H4 (cell line): ENCODE measurements at places on chromosomes 13 and 19. TPM values are rescaled to one million over a fixed set of nuclear protein-coding genes. Genes with fewer than 3 reads are reported as not detected.

- DNase-seq, result no peak
Measured at GRCh38 chr19:18086590-18087138, at the start of gene IL12RB1. TSS of gene IL12RB1 (minus strand) at chr19:18086934. CDS start at chr19:18086823, 111 bp downstream.

- DNase-seq, result peak; percentile 43
Measured at GRCh38 chr19:3162418-3163229, 15.9 kb upstream of the S1PR4 start.

DNA sequence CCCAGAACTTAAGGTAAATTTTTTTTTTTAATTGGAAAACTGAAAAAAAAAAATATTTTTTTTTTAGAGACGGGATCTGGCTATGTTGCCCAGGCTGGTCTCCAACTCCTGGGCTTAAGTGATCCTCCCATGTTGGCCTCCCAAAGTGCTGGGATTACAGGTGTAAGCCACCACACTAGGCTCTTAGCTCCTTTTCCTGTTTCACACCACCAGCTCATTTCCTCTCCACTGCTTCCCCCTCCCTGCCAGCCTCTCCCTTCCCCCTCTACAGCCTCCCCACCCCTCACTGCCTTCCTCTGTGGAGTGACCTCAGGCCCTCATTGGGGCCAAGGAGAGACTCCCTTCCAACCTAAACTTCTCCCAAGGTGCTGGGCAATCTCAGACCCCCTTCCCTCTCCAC lies 4.2 kb upstream of the GIPR start:
- no peak for DNase-seq

DNA sequence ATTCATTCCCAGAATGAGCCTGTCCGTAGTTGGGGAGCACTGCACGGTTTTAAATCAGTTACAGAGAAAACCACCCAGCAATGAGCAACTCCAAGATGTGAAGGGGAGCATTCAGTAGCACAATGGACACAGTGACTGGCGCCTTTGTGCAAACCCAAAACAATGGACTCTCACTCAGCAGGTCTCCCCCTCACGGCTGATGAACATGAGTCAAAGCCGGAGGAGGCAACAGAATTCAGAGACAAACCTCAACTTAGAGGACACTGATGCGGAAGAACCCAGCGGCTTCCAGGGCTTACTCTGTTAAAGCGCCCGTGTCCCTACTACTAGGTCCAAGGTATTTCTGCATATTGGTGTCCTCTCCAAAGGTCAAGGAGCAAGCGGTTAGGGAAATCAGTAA lies 17.7 kb downstream of the PLEKHF1 start:
- DNase-seq, result no peak

DNA sequence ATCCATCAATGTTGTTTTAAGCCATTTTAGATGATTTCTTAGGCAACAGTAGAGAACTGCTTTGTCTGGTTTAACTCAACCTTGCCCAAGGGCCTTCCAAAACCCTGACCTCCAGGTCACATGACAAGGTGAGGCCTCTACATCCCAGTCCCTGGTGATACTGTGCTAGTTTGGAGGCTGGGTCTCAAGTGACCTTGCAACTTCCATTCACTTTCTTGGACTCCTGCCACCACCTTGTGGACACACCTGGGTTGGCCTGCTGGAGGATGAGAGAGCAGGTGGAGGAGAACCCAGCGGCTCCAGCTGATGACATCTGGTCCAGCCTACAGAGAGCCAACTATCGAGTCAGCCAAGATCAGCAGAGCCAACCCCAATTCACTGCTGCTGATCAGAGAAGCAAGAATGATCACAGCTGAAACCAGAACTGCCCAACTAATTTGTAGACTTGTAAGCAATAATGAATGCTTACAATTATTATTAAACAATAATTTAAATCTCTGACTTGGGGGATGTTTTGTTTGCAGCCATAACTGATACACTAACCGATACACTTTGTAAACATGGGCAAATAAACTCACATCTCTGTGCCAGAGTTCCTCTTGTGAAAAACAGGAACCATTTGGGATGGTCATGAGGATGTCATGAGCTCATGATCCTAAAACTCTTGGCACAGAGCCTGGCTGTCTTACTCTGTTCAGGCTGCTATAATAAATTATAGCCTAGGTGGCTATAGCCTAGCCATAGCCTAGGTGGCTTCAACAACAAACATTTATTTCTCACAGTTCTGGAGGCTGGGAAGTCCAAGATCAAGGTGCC lies 11.5 kb downstream of the FAM187B start:
- DNase-seq, result no peak

DNA sequence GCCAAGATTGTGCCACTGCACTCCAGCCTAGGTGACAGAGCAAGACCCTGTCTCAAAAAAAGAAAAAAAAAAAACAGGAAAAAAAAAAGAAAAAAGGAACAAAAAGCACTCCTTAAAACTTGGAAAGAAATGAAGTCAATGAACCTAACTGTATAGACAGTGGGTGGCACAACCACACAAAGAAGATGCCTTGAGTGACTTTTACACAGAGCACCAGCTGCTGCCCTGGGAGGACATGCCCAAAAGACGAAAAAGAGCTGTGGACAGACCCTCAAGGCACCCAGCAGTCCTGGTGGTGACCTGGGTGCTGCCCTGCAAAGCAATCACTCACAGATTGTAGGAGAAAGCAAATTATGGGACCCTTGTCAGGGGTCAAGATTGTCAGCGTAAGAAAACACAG lies 5.9 kb upstream of the LAMP1 start:
- DNase-seq, result no peak

GRCh38 chr13:64993514-64994164 lies 2236.5 kb downstream of the PCDH9 start:
- no peak for DNase-seq

GRCh38 chr13:43983373-43983772 lies 103.7 kb downstream of the LACC1 start:
- DNase-seq, result no peak

DNA sequence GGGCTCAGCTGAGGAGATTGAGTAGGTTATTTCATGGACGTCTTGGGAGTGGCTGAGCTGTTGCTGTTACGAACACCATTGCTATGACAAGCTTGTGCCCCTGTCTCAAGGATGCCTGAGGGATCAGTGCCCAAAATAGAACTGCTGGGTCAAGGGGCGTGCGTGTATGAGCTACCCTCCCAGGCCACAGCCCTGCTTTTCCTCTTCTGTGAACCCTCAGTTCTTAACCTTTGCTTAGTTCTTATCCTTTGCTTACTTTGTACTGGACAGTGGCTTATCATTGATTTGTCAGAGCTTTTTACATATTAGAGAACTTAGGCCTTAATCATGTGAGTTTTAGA lies 9.0 kb downstream of the ARHGAP45 start:
- DNase-seq, result no peak

GRCh38 chr19:47503130-47503825 lies 11.6 kb downstream of the NAPA start:
- DNase-seq, result no peak

DNA sequence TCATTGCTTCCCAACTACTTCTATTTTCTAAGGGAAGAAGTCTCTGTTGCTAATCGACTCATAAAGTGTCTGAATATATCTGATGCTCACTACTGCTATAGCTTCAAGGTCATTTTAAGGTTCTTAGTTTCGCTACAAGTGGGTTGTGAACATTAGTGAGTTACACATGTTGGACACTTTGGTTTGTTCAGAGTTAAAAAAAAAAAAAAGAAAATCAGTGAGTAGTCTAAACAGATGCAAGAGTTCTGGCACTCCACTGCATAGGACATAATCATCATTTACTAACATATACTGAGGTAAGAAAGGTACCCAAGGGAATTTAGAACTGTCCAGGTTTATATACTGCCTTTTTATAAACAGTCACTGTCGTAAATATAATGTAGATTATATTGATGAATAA lies 108.8 kb downstream of the KLF12 start:
- DNase-seq, result no peak

- DNase-seq, result no peak
Measured at GRCh38 chr13:100349594-100349993, 239.0 kb downstream of the GGACT start.

- no peak for DNase-seq
Measured at GRCh38 chr19:17035842-17036424, 9.3 kb upstream of the CPAMD8 start.

ATP4A gene
- total RNA-seq, result not detected in 2 replicates

MZT1 gene
- 22.3 and 32.9 TPM in 2 replicates for total RNA-seq

CD209 gene
- 0.10 TPM in 1 of 2 replicates, not detected in the other for total RNA-seq

STOML3 gene
- total RNA-seq, result not detected in 2 replicates

CYP4F22 gene
- total RNA-seq, result 0.04 TPM in 2 replicates

CYP4F11 gene
- 17.6 and 18.2 TPM in 2 replicates for total RNA-seq

CEACAM8 gene
- total RNA-seq, result not detected in 2 replicates

SLITRK6 gene
- 5.0 and 5.5 TPM in 2 replicates for total RNA-seq

ZNF665 gene
- total RNA-seq, result 2.9 and 5.2 TPM in 2 replicates

ADGRE2 gene
- total RNA-seq, result 0.12 and 0.76 TPM in 2 replicates

ZNF610 gene
- 1.1 and 2.2 TPM in 2 replicates for total RNA-seq
